PC-3 (cell line): ENCODE measurements at places on chromosomes 6 and 20. TPM values are rescaled to one million over a fixed set of nuclear protein-coding genes. Genes with fewer than 3 reads are reported as not detected.

DNA sequence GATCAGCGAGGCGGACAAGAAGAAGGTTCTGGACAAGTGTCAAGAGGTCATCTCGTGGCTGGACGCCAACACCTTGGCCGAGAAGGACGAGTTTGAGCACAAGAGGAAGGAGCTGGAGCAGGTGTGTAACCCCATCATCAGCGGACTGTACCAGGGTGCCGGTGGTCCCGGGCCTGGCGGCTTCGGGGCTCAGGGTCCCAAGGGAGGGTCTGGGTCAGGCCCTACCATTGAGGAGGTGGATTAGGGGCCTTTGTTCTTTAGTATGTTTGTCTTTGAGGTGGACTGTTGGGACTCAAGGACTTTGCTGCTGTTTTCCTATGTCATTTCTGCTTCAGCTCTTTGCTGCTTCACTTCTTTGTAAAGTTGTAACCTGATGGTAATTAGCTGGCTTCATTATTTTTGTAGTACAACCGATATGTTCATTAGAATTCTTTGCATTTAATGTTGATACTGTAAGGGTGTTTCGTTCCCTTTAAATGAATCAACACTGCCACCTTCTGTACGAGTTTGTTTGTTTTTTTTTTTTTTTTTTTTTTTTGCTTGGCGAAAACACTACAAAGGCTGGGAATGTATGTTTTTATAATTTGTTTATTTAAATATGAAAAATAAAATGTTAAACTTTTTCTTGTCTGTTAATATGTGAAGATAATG, 2.2 kb downstream of the HSPA1B start:
- DNase-seq: peak; percentile 65

- no peak for DNase-seq
Observed at GRCh38 chr6:108578595-108579327, 18.0 kb downstream of the FOXO3 start.

GRCh38 chr20:37042986-37043972, 52.5 kb downstream of the RBL1 start:
- no peak for DNase-seq

DNA sequence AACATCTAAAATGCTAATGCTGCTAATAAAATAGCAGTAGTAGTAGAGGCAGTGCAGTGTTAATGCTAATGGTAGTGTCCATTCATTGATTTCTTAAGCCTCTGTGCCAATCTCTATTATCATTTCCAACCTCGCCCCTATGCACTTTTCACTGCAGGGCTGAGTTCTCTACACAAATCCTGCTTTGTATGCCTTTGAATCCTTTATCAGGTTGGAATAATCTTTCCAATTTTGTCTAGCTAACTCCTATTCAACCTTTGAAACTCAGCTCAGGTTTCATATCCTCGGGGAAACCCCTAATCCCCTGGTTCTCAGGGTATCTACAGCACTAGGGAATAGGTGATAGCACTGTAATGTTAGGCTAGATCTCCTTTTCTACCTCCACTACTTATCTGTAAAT, 284.0 kb upstream of the RUNX2 start:
- DNase-seq: no peak

- DNase-seq: no peak
Observed at GRCh38 chr6:27889628-27890444, 22.4 kb downstream of the OR2B2 start.

DNA sequence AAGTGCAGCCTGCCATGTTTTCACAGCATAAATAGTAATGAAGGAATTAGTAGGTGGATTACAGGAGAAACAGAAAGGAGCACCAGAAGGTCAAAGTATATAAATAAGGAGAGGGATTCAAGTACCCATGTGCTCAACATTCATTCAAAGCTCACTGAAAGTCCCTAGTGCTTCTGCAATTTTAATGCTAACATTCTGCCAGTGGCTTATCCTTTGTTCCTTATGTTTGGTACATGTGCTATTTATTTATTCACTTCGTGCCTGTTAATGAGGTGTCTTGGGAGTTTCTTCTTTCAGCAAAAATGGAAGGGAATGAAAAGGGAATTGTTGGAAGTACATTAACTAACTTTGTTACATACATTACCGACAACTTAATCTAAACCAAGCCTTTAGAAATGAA, 105.7 kb downstream of the CRYBG1 start:
- no peak for DNase-seq

DNA sequence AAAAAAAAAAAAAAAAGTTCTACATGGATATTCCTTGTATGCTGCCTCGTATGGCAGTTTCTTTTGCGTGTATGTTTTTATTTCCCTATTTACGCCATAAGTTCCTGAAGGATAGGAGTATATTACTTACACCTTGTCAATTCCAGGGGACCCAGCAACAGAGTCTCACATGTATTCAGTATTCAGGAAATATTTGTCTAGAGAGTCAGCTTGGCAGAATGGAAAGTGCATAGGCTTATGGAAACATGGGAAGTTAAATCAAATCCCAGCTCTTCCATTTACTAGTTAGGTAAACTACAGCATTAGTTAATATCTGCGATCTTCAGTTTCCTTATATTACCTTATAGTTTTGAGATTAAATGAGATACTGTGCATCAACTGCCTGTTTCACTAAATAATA, 51.1 kb upstream of the SLC22A16 start:
- DNase-seq: no peak

DNA sequence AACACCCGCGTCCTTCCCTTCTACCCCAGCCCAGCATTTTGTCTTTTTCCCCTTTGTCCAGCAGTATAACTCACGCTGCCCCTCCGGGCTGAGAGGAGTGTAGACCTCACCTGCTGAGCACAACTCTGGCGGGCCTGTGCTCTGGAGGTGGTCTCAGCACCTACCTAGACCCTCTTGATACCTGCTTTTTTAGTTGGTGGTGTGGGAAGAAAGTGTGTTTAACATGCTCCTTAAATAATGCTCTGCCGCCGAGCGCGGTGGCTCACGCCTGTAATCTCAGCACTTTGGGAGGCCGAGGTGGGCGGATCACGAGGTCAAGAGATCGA, 1.4 kb upstream of the TRIM26 start:
- DNase-seq: no peak

DNA sequence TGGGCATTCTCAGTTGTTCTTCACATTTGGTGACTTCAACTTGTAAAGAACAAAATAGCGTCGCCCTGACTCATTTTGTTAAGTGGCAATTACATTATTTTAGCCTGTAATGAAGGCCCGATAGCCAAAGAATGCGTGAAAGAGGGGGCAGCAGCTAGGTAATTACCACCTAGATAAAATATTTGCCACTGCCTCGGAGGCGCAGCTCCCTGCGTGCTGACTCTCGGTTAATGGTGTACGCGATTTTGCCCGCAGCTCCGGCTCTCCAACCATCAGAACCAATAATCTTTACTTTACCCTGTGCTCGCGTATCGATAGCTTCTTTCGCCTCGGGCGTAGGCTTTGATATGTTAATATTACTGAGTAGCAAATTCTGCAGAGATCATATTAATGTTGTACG, 8.7 kb downstream of the TFAP2D start:
- DNase-seq: no peak

DNA sequence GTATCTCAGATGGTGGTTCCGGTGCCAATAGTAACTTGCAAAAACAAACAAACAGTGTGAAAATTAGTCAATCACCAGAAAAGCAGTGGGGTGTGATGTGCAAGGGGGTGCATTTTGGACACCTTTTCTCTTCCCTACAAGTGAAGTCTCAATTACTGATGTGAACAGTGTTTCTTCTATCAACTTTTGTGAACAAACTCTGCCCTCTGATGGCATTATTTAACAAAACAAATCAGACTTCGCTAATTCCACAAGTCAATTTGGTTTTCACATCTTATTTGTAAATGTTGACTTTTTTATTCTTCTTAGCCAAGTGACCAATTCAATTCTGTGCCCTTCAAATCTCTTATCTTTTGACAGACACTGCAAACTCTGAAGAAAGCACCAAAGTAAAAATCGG, 212.2 kb downstream of the UST start:
- peak; percentile 23 for DNase-seq

DNA sequence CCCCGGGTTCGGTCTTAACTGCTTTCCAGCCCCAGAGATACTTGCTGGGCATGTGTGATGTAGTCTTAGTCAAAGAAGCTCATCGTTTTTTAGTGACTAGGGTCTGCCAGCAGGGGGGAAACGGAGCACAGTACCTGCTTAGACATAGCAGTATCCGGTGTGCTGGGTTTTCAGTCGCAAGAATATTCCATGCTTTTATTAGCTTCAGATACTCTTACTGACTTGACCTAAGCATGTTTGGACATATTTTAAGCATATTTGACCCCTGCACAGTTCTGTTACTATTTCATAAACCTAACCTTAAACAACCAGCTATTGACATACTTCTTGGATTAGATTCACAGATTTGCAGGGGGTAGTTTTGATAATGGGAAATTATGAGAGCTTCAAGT, 3.0 kb downstream of the E2F3 start:
- DNase-seq: peak; percentile 79

GRCh38 chr20:46122071-46122470, 4.0 kb downstream of the CD40 start:
- peak; percentile 91 for DNase-seq

GRCh38 chr6:32551410-32551809, 21.3 kb upstream of the HLA-DRB5 start:
- DNase-seq: no peak

DNA sequence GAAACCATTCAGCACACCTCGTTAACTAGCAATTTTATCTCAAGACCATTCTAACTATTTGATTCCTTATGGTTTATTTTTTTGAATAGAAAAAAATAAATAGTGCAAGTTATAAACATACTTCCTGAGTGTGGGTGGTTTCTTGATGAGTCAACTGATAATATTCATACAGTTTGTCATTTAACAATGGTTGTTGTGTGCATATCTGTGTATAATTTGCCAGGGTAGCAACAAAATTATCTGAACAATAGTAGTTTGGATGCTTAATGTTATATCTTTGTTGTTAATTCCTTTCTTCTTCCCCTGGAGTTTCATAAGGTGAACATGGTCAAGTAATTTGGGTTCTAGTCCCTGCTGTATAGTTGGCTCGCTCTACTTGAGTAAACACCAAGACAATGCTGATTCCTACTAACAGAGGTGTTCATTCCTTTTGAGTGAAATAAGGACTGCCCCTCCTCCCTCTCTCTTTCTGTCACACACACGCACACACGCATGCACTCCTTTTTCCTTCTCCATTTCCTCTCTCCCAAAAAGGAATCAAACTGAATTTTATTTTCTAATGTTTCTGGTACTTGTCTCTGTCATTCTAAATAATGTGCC, 938.1 kb upstream of the EPHA7 start:
- DNase-seq: peak; percentile 1

GRCh38 chr6:90068703-90069523, 174.6 kb downstream of the GJA10 start:
- DNase-seq: peak; percentile 8

- DNase-seq: peak; percentile 99
Observed at GRCh38 chr20:401682-402495, 6.2 kb upstream of the RBCK1 start.

DNA sequence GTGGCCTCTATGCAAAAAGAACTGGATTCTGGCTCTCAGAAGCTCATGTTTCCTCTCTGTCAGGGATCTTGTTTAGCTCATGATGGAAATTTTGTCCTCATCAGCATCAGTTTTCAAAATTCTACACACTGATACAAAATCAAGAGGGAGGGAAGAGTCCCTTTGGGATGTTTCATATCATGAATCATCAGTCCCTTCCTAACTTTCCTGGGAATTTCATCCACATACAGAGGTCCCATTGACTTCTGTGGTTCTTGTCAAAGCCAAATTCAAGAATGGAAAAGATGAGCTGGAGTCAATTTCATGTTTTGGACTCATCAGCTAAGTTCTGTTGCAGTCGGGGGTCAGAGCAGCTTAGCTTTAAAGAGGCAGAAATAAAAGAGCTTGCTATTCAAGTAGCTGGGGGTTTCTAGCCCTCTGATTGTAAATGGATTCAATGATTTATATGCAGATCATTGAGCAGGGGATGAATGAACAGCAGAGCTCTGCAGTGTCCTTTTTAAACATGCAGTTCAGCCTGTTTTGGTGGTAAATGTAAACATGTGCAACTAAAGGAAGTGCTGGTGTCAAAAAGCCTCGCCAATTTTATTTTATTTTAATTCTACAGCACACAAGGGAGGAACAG, 21.3 kb upstream of the TMEM14A start:
- no peak for DNase-seq

GRCh38 chr20:33561692-33562601, 72.1 kb downstream of the CBFA2T2 start:
- peak; percentile 97 for DNase-seq

GRCh38 chr6:35400111-35400510, 52.0 kb upstream of the FANCE start:
- no peak for DNase-seq

DNA sequence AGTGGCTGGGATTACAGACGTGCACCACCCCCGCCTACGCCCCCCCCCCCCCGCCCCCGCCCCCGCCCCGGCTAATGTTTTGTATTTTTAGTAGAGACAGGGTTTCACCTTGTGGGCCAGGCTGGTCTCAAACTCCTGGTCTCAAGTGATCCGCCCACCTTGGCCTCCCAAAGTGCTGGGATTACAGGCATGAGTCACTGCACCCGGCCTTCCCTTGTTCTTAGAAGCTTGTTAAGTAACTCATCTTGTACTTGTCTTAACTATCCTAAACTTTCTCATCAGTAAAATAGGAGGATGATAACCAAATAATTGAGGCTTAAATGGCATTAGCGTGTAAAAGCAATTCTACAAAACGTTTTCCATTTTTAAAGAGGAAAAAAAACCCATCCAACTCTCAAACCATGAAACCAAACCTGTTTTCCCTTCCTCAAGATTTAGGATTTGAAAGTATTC, 4.2 kb downstream of the CDYL start:
- DNase-seq: peak; percentile 25

- no peak for DNase-seq
Observed at GRCh38 chr6:89987140-89987539, 92.9 kb downstream of the GJA10 start.

- peak; percentile 67 for DNase-seq
Observed at GRCh38 chr6:7052443-7053011, 55.2 kb upstream of the RREB1 start.

DNA sequence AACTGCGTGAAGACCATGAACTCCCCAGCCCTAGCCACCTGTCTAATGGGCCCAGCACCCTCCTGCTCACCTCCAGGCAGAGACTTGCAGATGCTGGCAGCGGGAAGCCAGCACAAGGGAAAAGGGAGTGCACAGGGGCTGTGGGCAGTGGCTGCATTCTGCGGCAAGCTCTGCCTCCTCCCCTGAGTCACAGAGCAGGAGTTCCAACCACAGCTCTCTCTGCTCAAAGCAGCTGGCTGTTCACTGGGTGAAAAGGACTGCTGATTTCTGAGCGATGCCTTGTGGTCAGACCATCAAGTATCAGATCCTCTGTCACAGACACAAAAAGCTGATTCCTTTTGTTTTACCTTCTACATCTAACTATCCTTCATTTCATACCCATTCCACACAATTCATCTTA, 10.5 kb downstream of the NKX2-2 start:
- peak; percentile 11 for DNase-seq

The RAB44 gene
- total RNA-seq: not detected in 2 replicates

The CD93 gene
- not detected in 2 replicates for total RNA-seq

The TP53TG5 gene
- total RNA-seq: not detected in 2 replicates

The PTCRA gene
- not detected in 2 replicates for total RNA-seq

The FAM184A gene
- total RNA-seq: 1.2 and 4.4 TPM in 2 replicates

The GPR63 gene
- total RNA-seq: 0.07 and 0.17 TPM in 2 replicates

The TAP2 gene
- total RNA-seq: 90.5 and 93.0 TPM in 2 replicates

The ZNF335 gene
- 32.2 and 36.9 TPM in 2 replicates for total RNA-seq

The BTN1A1 gene
- not detected in 2 replicates for total RNA-seq

The FOXA2 gene
- total RNA-seq: 14.4 and 15.2 TPM in 2 replicates
